ENCODE measurements at places on chromosomes 13 and 19.

DNA sequence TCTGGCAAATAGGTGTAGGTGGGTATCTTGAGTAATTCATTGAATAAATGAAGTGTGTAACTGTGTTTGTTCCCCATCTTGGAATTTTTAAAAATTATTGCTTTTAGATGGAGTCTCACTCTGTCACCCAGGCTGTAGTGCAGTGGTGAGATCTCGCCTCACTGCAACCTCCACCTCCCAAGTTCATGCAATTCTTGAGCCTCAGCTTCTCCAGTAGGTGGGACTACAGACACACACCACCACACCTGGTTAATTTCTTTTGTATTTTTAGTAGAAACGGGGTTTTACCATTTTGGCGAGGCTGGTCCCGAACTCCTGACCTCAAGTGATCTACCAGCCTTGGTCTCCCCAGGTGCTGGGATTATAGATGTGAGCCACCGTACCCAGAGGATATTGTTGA, 7.9 kb upstream of the CYP2A6 start:
- DNase-seq = no peak

- no peak for DNase-seq
Observed at GRCh38 chr19:13022859-13023636, 27.8 kb downstream of the NFIX start.

DNA sequence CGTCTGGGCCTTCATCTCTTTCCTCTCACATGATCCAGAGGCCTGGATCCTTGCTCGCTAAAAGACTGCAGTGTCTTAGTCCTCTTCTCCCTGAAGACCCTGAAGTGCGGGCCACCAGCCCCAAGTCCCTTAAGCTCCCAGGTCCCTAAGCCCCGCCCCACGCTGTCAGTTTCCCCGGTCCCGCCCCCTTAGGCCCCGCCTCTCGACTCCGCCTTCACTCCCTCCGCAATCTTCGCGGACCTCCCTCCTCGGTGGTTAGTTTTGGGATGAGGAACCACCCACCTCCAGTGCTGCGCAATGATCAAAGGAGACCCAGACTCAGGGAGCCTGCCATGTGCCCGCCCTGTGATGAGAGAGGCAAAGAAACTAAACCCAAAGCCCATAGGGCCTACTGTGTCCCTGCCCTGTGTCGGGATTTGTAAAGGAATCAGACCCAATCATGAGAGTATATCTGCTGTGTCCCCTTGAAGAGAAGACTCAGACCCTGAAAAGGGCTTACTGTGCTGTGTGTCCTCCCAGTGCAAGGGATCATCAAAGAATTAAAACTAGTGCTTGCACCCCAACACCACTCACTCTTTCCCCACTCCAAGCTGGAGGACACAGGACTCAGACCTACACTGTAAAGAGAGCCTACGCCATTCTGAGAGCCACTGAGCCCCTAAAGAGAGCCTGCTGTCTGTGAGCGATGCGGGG, 3.0 kb upstream of the COX6B1 start:
- DNase-seq = no peak

DNA sequence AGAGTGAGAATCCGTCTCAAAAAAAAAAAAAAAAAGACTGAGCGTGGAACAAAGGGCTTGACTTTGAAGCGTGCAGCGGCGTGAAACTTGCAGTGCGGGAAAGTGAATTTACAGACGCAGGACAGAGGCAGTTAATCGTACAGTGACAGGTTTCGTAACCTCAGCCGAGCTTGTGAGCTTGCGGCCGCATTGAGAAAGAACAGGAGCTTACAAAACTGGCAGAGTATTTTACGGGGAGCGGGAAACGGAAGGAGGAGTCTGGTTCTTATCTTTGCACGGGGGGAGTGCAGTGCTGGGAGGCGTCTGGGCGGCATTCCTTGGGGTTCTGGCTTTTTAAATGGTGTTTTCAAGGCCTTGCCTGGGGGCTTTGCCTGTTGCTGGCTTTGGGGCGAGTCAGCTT, 6.0 kb upstream of the BSG start:
- no peak for DNase-seq

DNA sequence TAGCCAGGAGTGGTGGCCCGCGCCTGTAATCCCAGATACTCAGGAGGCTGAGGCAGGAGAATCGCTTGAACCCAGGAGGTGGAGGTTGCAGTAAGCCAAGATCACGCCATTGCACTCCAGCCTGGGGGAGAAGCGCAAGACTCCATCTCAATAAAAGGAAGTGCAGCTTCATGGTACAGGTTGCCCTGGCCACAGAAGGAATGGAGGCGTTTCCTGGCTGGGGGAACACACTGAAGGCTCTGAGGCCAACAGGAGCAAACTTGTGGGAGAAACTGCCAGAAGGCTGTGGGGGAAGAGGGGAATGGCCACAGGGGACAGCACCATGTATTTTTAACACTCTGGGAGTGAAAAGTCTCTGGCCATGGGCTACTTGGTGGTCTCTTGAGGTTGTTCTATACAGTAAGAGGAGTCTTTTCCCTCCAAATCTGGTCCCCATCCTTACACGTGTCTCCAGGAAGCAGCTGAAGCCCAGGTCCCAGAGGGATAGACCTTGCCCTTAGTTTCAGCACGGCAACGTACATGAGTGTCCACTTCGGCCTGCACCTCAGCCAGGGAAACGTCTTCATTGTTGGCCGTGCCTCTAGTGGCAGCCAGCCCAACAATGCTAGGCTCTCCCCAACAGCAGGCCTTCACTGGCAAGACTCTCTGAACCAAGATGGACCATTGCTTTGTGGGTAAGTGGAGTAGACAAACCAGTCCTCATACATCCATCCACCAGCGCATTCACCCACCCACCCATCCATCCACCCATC, 7.4 kb downstream of the MICOS13 start:
- DNase-seq = no peak

DNA sequence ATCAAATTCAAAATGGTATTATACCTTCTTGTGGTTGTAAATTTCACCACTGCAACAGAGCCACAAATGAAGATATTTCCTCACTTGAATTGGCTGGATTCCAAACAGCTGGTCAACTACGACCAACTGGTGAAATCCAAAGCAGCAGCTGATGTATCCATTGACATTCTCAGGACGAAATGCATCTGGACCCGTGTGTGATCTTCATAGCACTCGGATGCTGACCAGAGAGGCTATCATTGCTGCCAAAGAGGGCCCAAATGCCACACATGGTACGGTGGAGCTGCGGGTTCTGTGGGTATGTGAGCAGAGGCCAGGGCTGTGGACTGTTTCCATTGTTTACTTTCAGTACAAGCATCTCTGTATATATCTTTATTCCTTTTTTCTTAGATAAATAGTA, 25.6 kb upstream of the PCCA start:
- DNase-seq = no peak

GRCh38 chr13:71278512-71278911, 588.5 kb downstream of the DACH1 start:
- DNase-seq = no peak

DNA sequence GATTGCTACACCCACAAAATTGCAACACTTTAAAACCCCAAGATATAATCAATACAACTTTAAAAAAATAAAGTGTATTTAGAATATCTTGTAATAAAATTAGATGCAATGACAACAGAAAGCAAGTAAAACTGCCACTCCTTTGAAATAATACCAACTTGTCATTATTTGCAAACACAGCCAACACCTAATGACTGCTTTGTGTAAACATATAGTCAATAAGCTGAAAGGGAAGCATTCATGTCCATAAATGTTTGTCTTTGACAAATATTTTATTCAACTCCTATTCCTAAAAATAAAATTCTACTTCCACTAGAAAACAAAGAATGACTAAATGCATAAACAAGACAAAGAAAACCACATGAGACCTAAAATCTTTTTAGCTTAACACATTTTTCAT, 6.6 kb downstream of the SMAD9 start:
- no peak for DNase-seq

DNA sequence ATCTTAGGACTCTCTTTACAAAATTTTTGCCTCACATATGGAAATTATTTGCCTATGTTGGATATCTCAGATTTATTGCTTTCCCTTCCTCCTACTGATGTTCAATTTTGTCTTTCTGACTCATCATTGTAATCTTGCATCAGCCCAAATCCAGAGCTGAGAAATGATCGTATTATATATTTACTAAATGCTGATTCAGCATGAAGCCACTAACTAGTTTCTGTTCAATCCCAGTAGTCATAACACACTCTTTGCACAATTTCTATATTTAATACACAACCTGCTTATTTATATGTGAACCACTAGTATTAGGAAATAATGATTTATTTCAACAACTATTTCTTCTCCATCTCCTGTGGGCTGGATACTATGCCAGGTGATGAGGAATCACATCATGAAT, 161.1 kb upstream of the PCDH17 start:
- DNase-seq = no peak

- DNase-seq = no peak
Observed at GRCh38 chr13:43278127-43278526, 254.7 kb downstream of the DNAJC15 start.

DNA sequence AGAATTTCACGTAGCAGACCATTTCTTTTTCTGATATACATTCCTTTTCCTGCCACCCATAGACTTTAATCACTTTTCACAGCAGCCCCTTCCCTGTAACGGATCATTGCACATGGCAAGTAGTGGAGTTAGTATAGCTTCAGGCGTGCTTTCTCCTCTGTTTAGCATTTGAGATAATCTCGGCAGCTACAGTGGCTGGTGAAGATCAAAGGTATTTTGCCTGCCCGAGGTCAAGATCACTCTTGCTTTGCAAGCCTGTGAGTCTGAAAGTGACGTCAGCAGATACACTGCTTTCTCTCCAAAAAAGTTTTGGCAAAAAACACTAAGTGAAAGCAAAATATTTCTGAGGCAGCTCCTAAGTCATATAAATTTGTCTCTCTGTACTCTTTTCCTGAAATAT, 260.0 kb downstream of the NDFIP2 start:
- DNase-seq = no peak

DNA sequence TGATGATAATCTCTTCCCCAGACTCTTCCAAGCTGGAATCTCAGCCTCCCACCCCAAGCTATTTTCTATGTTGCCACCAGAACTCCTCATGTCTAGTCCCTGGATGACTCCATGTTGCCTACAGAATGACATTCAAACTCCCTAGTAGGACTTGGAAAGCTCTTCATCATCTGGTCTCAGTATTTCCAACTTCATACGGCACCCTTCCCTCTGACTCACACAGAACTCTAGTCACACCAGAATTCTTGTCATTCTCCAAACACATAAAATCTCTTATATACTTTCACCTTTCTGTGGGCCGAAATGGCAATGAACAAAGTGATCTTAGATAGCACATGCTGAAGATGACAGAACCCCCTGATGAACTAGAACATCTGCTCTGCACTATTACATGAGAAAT, 86.2 kb downstream of the CAB39L start:
- peak; percentile 10 for DNase-seq

DNA sequence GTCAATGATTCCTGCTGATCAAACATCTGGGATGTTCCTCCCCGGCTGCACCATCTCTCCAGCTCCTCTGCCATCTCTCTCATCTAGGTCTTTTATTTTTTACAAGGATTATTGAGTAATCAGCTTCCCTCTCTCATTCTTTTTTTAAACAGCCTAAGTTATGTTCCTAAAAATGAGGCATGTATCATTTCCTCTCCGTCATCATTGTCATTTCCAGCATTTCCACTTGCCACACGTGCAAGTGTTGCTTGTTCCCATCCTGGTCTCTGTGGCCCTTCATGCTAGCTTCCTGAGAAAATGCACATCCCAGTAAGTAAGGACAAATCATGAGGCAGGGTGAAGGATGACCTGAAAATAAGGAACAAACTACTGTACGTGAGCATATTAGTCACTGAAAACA, 102.7 kb upstream of the POSTN start:
- no peak for DNase-seq

DNA sequence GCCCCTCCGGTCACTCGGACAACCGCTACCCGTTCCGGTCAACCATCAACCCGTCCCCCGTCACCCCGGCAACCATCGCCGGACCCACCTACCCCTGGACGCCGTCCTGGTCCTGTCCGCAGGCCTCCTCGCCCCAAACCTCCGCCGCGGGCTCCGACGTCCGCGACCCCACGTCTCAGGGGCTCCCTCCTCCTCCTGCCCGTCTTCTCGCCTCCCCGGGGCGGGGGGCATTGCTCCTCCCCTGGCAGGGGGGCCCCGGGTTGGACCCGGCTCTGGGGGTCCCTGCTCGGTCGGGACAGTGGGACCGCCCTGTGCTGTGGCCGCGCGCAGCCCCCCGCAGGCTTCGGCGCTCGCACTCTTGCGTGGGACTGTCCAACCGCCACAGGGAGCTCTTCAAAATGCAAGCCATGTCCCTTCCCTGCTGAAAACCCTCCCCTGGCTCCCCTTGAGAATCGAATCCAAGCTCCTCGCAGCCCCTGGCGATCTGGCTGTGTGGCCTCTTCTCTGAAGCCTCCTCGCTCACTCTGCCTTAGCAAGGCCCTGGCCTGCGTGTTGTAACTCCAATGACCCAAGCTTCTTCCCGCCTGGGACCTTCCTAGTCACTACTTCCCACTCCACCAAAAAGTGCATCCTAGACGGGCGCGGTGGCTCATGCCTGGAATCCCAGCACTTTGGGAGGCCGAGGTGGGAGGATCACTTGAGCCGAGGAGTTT, 8.4 kb downstream of the EPHX3 start:
- no peak for DNase-seq

All from urothelium cell line (cell line).